Astrocyte of the cerebellum (primary cell): ENCODE measurements at places on chromosomes 1 and 21.

DNA sequence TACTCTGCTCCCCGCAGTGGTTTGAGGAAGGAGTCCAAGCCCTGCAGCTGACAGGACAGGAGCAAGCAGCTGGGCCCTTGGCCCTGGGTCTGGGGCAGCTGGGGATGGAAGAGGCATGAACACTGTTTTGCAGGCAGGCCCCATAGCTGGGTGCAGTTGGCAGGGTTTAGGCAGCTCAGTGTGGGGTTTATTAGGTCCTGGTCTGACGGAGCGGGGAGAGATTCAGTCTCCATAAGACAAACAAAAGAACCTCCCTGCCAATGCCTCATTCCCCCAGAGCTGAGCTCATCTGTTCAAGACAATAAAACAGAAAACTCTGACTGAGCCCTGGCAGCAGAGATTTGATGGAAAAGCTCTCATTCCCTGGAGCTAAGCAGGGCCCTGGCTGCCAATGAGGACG lies 37.3 kb downstream of the OLFML2B start:
- DNase-seq, result peak; percentile 56

DNA sequence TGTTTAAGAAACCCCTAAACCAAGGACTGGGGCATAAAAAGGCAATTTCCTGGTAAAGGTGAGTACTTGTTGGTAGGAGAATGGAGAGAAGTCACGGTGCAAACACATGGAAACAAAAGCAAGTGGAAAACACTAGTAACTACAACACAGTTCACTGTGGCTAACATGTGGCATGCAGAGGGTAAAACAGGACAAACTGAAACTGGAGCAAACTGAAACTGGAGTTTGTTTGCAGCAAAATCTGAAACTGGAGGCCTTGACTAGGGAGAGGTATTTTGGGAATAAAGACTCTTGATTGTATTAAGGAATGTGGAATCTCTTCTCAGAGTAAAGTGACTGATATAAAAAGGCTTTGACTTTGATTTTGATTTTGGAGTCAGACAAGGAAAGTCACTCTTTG lies 376.3 kb upstream of the PRMT6 start:
- no peak for DNase-seq

GRCh38 chr1:219988387-219988786 lies 57.9 kb downstream of the EPRS1 start:
- no peak for DNase-seq

DNA sequence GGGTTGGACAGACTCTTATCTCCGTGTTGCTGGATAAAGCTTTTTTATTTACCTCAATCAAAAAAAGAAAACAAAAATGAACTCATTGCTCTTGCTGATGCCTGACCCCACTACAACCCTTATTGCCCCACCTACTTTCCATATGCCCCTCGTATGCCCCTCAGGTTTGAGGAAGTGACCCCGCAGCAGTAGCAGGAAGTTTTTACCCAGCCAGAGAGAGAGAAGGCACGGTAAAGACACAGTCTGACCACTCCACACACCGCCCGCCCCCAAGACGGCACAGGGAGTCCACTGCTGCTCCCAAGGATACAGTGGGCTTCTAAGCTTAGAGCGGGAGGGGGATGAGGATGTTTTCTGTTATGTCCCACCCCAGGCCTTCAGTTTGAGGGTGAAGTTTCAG lies 9.8 kb downstream of the PLEKHO1 start:
- DNase-seq, result no peak

- DNase-seq, result no peak
These were observed 78.9 kb upstream of the JAK1 start for GRCh38 chr1:65045022-65045817.

GRCh38 chr1:43653339-43653738 lies 3.4 kb downstream of the KDM4A start:
- peak; percentile 15 for DNase-seq

- DNase-seq, result no peak
These were observed 1013.8 kb downstream of the PLA2G4A start for GRCh38 chr1:187842406-187843165.

DNA sequence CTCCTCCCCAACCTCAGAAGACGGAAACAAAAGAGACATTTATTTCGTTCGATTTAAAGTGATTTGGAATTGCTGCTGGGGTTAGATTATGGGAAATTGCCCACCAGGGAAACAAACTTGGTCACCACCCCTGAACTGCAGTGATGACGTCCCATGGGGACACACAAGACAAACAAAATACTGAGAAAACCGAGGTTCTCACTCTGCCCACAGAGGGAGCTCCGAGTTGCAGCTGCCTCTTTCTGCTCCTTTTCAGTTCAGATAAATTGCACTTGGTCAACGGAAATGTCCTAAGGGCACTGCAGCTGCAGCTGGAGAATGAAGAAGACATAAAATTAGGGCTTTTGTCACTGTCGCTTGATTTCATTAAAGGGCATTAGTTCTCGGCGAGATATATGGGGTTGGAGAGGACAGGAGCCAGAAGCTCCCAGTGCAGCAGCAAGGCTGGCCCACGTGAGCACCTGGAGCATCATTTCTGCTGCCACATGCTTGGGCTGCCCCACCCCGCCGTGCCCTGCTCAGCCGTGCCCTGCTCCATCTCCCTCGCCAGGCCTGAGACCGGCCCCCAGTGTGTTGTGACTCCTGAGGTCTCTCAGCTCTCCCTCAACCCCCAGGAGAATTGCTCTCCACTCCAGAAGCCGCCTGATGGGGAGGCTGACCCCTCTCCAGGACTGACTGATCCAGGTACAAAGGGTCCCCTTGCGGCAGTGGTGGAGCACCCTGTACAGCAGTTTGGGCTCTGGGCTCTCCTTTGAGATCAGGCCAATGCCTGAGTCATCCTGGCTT lies 231.7 kb upstream of the AJAP1 start:
- DNase-seq, result no peak

DNA sequence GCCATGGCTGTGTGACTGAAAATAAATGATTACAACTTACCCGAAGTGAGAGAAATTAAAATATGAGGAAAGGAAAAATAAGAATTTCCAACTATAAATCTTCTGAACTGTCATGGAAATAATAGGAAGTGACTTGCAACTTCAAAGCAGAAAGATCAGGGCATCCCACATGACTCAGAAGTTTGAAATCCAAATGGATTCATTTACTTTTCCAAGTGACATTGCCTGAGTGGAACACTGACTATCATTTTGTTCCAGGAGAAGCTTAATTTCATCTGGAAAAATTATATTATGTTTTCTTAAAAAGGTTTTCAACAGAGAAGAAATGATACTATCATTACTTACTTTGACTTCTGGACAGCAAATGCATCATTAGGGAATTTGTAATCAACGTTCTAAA lies 110.8 kb downstream of the GREM2 start:
- no peak for DNase-seq

DNA sequence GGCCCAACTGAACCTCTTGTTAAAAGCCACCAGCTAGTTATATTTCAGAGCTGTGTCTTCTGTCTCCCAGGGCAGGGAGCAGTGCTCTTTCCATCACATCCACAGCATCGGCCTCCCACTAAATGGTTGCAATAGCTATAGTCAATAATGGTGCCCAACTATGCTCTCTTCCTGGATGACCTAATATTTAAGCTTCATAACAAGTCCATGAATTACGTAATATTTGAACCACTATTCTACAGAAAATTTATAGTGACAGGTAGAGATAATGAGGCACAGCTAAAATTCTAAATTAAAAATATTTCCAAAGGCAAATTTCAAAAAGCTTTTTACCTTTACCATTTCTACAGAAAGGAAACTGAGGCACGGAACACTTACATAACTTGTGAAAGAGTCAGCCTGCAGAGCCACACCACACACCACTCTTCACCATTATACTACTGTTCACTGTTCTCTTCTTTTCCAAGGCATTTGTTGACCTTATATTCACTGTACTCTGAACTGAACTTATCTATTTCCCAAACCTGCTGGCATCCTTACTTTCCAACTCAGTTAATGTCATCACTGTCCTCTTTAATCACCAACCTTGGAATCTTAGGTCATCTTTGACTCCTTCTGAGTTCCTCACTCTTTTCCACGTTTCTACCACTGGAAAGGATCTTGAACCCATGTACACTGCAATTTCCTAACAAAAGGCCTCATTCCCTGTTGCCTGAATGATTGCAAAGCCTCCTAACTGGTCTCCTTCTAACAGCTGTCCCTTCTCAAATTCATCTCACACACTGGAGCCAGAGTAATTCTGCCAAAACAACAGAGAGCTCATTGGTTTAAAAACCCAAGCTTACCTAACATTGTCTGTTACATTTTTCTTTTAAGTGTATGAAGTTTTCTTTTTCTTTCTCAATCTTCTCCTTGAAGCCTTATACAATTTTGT lies 85.5 kb downstream of the DDAH1 start:
- DNase-seq, result no peak

DNA sequence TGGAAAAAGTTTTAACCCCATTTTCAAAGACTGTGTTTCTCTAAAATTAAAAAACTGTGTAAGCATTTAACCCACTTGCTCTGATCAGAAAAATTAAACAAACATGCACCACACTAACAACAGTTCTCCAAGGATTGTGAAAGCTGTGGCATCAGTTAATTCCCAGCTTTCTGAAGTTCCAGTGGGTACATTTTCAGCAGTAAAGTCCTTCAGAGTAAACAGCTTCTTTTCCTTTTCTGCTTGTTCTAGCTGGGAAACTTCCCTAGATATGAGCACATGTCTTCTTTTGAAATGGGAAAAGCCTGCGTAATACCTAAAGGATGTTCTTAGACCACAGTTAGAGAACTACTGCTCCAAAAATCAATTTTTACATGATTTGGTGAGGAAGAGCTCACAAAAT lies 11.1 kb downstream of the PRRX1 start:
- DNase-seq, result no peak

GRCh38 chr1:182599339-182599738 lies 4.8 kb downstream of the RGS16 start:
- DNase-seq, result no peak

DNA sequence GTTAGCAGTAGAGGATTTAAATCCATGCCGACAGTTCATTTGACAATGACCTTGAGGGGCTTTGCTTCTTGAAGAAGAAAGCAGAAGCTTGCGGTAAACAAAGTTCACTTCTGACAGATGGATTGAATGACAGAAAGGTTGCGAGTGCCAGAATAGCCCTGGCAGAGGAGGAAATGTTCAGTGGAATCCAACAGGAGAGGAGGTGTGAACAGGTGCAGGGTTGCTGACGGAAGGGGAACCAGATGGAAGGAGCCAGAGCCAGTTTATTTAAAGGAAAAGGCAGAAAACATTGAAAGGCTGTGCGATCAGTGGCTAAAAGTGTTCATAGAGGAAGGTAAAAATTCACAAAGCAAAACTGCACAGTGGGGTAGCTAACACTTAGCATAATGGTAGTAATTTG lies 141.0 kb downstream of the SDCCAG8 start:
- DNase-seq, result no peak

DNA sequence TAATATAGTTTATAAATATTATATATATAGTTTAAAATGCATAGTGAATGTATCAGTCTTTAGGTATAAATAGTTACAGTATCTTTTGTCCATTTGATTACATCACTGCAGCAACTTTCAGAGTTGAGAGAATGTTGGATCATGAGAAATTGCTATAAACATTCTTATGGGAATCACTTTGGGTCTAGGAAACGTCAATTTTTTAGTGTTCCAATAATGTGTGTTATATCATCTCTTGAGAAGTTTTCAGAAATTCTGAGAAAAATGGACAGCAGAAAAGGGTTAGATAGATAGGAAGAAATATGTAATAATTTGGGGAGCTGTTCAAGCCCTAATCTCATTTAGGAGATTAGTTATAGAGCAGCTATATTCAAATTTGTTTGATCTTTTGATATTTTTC lies 185.2 kb upstream of the SGIP1 start:
- DNase-seq, result no peak

DNA sequence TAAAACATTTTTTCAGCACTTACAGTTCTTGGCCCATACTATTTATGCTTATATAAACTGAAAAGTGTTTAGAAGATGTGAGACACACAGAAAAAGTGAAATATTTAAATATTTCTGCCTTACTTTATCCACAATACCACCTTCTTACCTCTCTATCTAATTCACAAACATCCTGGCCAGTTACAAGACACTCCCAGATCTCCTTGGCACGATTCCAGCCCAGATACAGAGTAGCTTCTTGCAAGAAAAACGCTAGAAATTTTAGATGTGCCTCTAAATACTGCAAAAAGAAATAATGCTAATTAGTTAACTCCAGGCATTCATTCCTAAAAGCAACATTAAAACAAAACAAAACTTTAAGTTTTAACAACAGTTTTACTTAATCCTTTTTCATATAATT lies 68.4 kb downstream of the USP24 start:
- DNase-seq, result no peak

GRCh38 chr21:18960306-18960705 lies 556.7 kb upstream of the TMPRSS15 start:
- DNase-seq, result no peak

DNA sequence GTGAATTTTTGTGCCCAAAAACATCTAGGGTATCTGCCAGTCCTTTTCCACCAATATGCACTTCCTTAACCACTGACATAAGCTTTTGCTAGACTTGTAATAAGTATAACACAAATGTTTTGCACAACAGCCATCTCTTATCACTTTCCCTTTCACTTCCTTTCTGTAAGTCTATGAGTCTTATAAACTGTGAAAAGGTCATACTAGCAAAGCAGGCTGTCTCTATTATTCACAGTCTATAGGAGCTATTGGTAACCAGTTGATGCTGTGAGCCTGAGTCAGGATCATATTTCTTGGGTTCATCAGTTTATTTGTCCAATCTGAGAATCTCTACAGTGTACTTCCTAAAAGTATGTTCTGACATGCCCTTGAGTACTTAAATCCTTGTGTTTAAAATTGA lies 172.6 kb downstream of the CHRM3 start:
- no peak for DNase-seq

DNA sequence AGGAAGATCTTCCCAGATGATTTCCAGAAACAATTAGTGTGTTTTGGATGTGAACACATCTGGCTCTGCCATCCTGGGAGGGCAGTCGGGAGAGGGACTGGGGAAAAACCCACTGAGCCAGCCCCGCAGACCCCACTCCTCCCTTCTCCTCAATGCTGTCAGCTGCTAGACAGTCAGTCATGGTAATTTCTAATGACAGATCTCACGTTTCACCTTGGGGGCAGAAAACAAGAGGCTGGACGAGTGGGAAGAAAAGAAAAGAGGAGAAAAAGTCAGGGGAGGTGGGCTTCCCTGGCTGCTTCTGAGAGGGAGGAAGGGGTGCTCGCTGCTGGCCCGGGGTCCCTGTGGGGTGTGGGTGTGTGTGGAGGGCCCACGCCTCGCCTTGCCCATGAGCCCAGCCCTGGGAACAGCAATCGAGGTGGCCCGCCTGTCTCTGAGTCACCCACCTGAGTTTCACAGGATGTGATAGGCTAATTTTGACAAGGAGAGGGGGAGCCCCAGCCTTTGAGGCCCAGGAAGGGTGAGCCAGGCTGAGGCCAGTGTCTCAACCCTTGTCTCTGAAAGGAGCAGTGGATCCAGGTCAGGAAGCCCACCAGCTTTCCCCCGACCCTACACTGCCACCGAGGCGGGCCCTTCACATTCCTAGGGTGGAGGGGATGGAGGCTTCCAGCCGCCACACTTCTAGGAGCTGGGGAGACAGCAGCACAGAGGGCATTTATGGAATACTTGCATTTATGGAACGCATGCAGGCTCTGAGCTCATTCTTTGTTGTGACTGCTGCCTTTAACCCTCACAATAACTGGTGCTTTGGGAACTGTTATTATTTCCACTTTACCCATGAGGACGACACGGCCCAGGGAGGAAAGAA lies 49.1 kb upstream of the IFNLR1 start:
- no peak for DNase-seq

GRCh38 chr1:220904876-220905275 lies 25.6 kb downstream of the HLX start:
- no peak for DNase-seq

- DNase-seq, result no peak
These were observed 375.7 kb upstream of the DAB1 start for GRCh38 chr1:57799490-57800115.

- no peak for DNase-seq
These were observed 184.8 kb upstream of the VAMP3 start for GRCh38 chr1:7586031-7586941.

GRCh38 chr1:35574125-35574654 lies 1.1 kb downstream of the TFAP2E start:
- no peak for DNase-seq
